Stimulated activated CD4-positive, alpha-beta T cell treated with anti-CD3 and anti-CD28 coated beads, Interleukin-1b, Interleukin-23, amount 100 ng/mL, for 24 hours (primary cell): ENCODE measurements at places on chromosomes 13 and 19.

GRCh38 chr19:49391581-49392399 is 3.7 kb downstream of the KASH5 start:
- peak; percentile 37 for DNase-seq

DNA sequence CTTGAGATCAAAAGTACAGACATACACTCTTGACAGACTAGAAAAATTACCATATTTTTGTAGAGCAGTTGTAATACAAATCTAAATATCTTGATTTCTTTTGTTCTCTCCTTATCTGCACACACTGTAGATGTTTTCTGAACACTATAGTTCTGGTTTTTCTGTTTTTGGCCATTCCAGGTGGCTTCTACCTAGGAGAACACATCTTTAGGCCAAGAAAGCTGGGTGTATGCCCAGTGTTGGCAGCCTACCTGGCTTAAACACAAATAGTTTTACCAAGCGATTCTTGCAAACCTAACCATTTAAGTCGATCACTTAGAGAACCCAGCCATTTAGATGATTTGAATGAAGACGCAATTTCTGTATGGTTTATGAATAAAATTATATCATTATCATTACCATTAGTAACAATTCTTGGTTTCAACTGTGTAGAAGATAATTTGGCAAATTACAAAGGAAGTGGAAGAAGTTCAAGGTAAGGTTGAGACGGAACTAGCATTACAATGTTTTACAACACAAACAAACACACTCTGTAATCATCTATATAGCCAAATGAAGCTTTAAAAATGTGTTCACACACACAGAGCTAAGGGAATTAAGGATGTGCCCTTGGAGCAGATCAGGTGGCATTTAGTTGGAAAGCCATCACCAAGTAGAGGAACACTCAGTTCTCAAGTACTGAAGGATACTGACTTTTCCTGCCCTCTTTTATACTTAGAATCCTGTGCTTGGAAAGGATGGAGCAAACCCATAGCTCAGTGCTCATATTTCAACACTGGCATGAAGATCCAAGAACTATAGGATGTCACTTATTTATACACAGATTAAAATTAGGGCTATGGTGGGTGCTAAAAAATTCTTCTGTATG is 36.2 kb downstream of the ERCC5 start:
- no peak for DNase-seq

- DNase-seq, result no peak
Observed at GRCh38 chr19:43662487-43662886, 7.5 kb downstream of the PLAUR start.

GRCh38 chr19:2567580-2567979 is 91.7 kb downstream of the GADD45B start:
- DNase-seq, result no peak

DNA sequence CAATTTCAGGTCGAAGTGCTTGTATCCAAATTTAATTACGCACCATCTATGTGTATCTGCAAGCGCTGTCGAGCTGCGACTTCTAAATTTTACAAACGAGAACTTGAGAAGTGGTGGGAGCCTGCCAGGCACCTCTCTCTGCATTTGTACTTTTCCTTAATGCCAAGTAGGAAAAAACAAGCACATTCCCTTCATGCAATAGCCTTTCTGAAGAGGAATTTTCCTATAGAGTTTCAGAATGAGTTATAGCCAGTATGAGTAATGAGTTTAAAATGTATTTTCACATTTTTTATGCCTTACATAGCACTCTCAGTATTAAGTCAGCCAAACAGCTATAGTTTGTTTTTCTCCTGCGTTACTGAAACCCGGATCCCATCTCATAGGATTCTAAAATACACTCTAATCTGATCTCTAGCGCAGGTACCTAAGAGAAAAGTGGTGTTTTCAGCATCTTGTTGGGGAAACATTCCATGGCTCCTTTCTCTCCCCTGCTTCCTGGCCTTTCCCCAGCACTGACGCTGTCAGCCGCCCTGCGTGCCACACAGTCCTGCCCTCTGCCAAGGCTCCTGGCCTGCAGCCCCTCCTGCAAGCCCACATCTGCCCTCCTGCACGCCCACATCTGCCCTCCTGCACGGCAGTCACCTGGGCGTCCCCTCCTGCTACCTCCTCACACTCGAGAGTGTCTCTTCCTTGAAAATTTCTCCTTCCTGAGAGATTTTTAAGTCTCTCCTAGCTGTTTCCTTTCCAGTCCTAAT is 526.9 kb downstream of the MYO16 start:
- no peak for DNase-seq

DNA sequence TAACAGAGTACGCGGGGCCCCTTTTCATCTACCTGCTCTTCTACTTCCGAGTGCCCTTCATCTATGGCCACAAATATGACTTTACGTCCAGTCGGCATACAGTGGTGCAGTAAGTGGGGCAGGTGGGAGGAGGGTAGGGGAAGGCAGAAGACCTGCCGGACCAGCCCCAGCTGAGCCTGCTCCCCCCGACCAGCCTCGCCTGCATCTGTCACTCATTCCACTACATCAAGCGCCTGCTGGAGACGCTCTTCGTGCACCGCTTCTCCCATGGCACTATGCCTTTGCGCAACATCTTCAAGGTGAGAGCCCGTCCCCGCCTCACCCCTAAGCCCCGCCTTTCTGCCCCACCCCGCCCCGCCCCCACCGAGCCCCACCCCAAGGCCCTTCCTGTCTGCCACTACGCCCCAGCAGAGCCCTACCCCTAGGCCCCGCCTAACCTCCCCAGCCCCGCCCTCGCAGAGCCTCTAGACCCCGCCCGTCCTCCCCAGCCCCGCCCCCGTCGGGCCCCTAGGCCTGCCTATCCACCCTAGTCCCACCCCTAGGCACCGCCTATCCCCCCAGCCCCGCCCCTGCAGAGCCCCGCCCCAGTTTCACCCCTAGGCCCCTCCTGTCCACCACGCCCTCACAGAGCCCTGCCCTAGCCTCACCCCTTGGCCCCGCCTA is 7.7 kb downstream of the NDUFB7 start:
- DNase-seq, result peak; percentile 43

DNA sequence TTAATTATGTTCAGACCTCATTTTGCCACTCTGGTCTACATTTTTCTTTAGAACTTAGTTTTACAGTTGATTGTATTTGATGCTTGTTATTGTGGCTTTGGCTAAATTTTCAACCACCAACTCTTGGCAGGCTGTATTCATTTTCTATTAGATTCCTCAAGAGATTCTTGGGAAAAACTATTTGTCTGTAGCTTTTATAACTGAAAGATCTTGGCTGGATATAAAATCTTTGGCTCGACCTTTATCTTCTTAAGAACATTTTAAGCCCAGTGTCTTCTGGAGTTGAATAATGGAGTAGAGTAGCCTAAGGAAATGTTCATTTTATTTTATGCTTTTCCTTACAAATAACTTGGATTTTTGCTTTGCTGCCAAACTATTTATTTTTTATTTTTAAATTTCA is 848.5 kb downstream of the PCDH17 start:
- DNase-seq, result no peak

DNA sequence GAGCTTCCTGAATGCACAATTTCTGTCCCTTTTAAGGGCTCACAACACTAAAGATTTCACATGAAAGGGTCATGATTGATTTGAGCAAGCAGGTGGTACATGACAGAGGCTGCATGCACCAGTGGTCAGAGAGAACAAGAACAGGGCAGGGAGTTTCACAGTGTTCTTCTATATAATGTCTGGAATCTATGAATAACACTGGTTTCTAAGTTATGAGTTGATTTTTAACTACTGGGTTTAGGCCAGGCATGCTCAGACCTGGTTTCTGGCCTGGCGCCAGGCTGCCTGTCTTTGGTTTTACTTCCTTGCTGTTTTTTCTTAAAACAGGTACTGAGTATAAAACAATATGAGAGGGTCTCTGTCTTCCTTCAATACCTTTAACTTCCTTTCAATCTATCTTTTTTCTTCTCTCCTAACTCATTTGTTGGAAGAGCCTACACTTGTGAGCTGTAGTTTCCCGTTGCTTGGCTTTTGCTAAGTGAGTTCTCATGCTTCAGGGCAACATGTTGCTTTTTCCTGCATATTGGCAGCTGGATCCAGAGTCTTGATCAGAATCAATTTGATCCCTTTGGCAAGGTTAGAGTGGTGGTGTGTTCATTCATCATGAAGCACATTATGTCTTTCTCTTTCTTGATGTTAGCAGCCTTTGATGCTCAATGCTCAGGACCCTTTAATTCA is 38.5 kb upstream of the FGF14 start:
- no peak for DNase-seq

DNA sequence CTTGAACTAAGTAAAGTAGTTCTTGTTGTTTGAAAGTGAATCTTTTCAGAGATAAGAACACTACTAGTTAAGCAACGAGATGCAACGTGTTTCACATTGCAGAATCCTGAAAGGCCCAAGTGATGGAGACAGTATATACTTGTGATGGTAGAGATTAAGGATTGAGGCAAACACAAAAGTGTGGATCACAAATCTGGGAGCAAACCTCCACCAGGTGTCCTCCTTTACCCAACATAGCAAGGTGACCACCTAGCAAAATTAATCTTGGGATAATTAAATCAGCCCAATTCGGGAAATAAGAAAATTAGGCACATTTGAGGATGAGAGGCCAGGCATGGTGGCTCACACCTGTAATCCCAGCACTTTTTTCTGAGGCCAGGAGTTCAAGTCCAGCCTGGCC is 563.9 kb downstream of the DACH1 start:
- DNase-seq, result no peak

DNA sequence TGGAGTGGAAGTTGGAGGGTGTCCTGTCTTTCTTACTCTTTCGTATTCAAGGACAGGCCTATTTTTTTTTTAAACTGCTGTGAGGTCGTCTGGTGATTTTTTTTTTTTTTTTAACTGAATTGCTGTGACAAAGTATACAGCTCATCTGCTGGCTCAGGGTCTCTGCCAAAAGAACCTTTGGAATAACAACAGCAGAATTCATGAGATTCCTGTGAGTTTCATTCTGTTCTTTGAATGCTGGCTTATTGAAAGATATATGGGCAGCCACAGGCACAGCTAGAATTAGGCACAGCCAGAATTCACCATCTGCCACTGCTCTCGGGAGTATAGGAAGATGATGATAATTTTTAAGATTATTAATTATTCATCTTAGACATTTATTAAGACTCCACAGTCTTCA is 21.4 kb upstream of the FRY start:
- DNase-seq, result no peak

DNA sequence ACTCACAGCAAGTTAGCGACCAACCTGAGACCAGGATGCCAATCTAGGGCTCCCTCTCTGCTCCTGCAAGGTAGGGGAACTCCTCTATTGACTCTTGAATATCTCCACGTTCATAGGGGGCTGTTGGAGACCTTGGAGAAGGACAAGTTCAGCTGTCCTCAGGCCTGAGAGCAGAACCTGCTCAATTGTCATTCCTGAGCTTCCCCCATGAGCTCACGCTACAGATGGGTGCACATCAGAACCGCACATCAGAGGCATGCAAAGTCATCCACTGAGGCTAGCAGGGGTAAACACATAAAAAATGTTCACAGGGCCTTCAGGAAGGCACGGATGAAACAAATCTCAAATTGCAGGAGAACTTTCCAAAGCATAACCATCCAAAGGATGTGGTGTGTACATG is 168.8 kb upstream of the ZNF507 start:
- DNase-seq, result no peak

GRCh38 chr13:63944911-63945310 is 2529.3 kb upstream of the PCDH20 start:
- no peak for DNase-seq
